Muscle of back (tissue), 13 donors: ENCODE measurements at places on chromosomes 5 and 9. TPM values are rescaled to one million over a fixed set of nuclear protein-coding genes. Genes with fewer than 3 reads are reported as not detected.

Gene CSF2
- polyA plus RNA-seq: not detected

- DNase-seq: no peak
Measured at GRCh38 chr5:157050050-157050449, 8.9 kb downstream of the HAVCR1 start.

- no peak for DNase-seq
Measured at GRCh38 chr5:15267966-15268365, 232.0 kb upstream of the FBXL7 start.

Gene GLRA1
- polyA plus RNA-seq: not detected

GRCh38 chr5:173970878-173971650 lies 17.9 kb upstream of the C5orf47 start:
- no peak for DNase-seq

DNA sequence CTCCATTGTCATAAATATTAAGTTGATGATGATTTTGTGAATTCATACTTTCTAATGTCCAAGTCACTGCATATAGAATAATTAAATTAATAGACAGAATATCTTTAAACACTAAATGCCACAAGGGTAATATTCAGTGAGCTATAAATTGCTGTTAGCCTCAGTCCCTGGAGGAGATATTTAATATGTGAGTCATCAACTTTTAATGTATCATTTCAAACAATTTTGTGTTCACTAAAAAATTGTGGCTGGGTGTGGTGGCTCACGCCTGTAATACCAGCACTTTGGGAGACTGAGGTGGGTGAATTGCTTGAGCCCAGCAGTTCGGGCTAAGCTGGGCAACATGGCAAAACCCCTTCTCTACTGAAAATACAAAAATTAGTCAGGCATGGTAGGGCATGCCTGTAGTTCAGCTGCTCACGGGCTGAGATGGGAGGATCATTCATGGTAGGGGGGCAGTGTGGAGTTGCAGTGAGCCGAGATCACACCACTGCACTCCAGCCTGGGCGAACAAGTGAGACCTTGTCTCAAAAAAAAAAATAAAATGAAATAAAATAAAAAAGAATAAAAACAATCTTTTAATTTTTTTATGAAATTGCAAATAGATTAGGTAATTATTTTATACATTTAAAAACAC lies 717.3 kb upstream of the CHD1 start:
- no peak for DNase-seq

- no peak for DNase-seq
Measured at GRCh38 chr9:17587113-17587512, 8.2 kb downstream of the SH3GL2 start.

DNA sequence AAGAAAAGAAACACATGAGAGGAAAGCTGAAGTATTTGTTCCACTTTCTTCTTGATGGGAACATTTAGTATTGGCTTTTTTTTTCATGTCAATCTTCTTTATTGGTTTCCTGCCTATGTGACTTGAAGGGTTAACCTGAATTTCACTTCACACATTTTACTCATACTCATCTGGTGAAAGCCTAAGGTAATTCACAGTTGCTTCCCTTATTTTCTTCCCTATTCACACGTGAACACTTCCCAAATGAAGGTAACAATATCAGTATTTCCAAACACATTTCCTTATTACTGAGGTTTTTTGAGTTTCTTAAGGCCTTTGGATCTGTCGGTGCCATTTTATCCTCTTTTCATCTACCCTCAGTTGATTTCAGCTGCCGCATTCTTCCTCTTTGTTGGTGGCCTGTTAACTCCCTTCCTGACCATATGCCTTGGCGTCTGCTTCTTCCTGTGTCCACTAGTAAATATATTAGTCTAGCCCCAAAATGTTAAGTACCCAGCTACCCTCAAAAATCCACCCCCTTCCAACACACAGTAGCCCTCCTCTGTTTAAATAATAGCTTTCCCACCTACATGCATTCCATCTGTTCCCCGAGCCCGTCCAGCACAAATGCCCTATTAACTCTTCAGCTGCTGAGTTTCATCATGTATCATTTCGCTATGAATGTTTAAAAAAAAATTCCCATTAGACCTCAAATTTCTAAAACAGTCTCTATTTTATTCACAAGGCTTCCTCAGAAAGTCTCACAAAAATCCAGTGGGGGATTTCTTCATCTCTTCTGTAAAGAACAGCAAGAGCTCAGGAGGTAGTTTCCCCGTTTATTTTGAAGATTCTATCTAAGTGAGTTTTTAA lies 97.3 kb downstream of the USP20 start:
- DNase-seq: no peak

DNA sequence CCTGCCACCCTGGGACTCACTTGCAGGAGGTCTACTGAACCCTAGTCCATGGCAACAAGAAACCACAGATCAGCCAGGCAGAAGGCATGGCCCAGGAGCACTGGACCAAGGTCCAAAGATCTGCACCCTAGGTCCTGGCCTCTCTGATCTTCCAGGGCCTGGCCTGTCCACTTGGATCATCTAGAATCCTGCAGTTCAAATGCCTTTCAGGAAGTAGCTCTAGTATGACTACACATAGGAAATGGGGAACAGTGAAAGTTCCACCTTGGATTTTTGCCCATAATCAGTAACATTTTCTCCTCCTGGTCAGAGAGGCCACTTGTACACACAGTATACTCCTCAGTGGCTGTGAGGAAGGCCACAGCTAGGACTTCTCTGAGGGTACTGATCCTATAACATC lies 11.5 kb downstream of the ANXA6 start:
- DNase-seq: no peak

DNA sequence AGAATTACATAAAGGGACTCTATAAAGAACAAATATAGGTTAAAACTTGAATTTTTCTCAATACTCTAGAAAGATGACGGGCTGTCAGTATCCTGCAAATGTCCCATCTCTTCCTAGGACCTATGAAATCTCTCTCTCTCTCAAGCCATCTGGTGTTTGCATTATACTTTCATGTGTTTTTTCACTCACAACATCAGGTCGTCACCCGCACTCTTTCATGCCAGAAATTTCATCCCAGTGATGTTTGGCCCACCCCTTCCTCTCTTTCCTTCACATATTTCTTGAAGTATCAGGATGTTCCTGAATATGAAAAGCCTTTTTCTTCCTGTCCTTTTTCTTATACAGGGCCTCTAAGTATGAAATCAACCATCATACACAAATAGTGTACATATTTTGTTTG lies 63.3 kb upstream of the GAS1 start:
- DNase-seq: no peak

GRCh38 chr5:142902186-142902965 lies 132.2 kb downstream of the ARHGAP26 start:
- peak; percentile 43 for DNase-seq

DNA sequence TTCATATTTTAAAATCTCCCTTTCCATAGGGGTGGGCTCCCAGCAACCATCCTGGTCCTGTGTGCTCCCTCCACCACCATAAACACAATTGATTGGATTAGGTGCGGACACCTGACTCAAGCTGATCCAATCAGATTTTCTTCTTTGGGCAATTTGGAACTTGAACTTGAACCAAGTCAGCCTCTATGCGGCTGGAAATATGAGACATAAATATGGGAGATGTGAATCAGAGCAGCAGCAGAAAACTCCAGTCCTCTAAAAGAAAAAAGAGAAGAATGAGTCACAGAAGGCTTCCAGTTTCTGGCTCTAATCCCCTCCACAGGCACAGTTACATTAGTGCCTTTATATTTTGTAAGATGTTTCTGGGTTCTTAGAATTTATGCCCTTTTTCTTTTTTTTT lies 306.6 kb downstream of the MLLT3 start:
- no peak for DNase-seq

GRCh38 chr5:159481751-159482150 lies 151.5 kb upstream of the IL12B start:
- DNase-seq: no peak

Gene ROR2
- polyA plus RNA-seq: 2.1 TPM

Gene BTNL3
- polyA plus RNA-seq: not detected

Gene ESM1
- polyA plus RNA-seq: 6.4 TPM

DNA sequence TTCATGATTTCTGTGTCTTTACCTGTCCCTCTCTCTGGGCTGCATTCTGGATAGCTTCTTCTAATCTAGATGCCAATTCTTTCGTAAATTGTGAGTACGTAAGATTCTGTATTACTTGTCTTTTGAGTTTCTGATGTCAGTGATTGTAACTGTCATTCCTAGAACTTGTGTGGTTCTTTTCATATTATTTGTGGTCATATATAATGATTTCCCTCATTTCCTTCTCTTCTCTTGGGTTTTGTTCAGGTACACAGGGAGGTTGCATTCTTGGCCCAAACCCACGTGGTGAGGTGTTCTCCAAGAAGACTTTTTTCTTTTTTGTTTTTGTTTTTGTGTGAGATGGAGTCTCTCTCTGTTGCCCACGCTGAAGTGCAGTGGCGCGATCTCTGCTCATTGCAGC lies 13.8 kb downstream of the UGCG start:
- no peak for DNase-seq

Gene NXNL2
- 0.41 TPM for polyA plus RNA-seq

Gene OR1J2
- not detected for polyA plus RNA-seq

Gene MOB3B
- 2.4 TPM for polyA plus RNA-seq

Gene REEP5
- polyA plus RNA-seq: 68.2 TPM

DNA sequence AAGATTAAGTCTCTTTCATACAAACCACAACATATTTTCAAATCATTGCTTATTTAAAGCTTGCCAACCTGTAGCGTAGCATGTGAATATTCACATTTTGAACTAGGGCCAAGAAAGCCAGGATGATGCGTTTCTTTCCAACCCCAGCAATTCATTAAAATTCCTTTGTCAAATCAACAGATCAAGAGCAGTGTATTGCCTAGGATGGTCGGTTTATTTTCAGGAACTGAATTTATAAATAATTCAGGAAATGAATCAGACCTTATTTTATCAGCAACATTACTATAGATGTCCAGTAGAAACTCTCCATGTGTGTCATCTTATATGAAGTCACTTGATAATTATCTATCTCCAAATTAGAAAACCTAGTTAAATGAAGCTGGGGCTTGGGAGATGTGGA lies 13.2 kb upstream of the AUH start:
- DNase-seq: no peak

GRCh38 chr9:6905850-6906375 lies 148.1 kb downstream of the KDM4C start:
- DNase-seq: no peak

GRCh38 chr9:120974181-120974580 lies 47.6 kb upstream of the TRAF1 start:
- DNase-seq: no peak

Gene NLN
- polyA plus RNA-seq: 23.1 TPM

- peak; percentile 34 for DNase-seq
Measured at GRCh38 chr5:95087816-95088317, 197.0 kb downstream of the MCTP1 start.

Gene SLC6A19
- polyA plus RNA-seq: not detected

DNA sequence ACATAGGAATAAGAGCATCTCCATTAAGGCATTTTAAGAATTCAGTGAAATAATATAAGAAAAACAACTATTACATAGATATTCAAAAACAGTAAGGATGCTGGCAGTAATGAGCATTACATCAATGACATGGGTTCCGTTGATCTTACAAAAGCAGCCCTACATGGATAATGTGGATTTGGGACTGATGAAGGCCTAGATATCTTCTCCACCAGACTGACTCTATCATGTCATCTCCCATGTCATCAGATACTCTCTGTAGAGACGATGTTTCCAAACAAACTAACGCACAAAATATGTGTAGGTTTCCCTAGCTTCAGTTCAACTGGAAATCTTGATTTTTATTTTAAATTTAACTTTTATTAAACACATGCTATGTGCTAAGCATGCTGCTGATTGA lies 3.6 kb downstream of the LURAP1L start:
- DNase-seq: no peak

DNA sequence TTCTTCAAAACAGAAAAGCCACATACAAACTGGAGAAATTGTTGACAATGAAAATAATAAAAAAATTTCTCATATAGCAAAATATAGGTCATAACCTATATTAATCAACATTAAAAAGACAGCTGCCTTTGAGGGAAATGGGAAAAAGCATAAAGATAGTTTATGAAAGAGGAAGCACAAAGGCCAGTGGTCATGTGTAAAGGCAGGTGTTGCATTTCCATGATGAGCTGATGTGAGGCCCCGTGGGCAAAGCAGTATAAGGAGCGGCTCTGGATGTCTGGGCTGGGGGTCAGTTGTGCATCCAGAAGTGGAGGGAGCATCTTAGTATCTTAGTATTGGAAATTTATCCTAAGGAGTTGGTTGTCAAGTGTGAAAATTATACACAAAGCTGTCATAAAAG lies 18.3 kb downstream of the NDUFS6 start:
- DNase-seq: no peak

DNA sequence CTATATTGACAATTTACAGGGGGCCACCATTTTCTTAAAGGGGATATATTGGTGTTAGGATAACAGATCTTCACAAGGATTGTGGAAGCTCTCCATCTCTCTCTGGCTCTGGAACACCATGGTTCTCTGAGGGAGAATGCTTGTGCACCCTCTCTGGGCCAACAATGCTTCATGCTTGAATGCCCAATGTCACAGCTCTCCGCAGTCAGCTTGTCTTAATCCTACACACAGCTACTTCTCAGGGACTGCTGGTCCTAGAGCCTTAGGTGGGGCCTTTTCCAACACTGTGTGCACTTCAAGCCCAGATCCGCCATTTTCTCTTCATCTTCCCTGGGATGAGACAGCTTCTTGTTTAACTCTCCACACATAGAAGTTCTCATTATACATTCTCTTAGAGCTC lies 6.9 kb upstream of the PDLIM4 start:
- DNase-seq: no peak

- no peak for DNase-seq
Measured at GRCh38 chr5:161547406-161547737, 847 bp upstream of the GABRB2 start.

DNA sequence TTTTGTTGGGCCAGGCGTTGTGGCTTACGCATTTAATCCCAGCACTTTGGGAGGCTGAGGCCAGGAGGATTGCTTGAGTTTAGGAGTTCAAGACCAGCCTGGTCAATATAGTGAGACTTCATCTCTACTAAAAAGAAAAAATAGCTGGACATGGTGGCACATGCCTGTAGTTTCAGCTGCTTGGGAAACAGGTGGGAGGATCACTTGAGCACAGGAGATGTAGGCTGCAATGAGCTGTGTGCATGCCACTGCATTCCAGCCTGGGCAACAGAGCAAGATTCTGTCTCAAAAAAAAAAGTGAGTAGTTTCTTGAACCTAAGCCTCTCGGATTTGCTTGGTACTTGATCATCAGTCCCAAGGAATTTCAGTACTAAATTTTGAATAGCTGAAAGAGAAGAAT lies 26.9 kb downstream of the G3BP1 start:
- DNase-seq: no peak

- DNase-seq: no peak
Measured at GRCh38 chr5:2157372-2157771, 274.6 kb upstream of the IRX4 start.

DNA sequence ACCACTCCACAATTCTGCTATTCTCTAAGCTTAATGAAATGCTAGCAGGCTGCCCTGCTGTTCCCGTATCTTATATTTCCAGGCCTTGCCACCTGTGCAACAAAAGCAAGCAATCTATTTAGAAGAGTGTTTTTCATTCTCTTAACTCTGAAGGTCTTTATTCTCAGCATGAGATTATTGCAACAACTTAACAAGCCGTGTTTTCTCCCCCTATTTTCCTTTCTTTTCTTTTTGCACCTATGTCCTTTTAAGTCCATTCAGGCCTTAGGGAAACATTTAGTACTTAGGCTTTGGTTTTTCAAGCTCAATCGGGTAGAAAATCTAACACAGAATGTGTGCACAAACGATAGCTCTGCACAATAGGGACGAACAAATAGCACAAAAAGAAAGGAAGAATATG lies 89.6 kb upstream of the DMRTA1 start:
- DNase-seq: no peak

Gene AGXT2
- not detected for polyA plus RNA-seq
